Left colon (tissue), 2 donors: ENCODE measurements at places on chromosomes 4 and X. TPM values are rescaled to one million over a fixed set of nuclear protein-coding genes. Genes with fewer than 3 reads are reported as not detected.

The INTS12 gene
- 15.2 TPM for total RNA-seq

The GAGE12F gene
- not detected for total RNA-seq

The MAGEC2 gene
- total RNA-seq = not detected

The RAP1GDS1 gene
- total RNA-seq = 32.7 TPM

The KCTD8 gene
- 0.22 TPM for total RNA-seq

The NUP62CL gene
- total RNA-seq = 2.4 TPM

The RPA4 gene
- total RNA-seq = 2.4 TPM

The LUZP4 gene
- total RNA-seq = not detected
